NCI-H510A (cell line): ENCODE measurements at places on chromosomes 16 and 17.

DNA sequence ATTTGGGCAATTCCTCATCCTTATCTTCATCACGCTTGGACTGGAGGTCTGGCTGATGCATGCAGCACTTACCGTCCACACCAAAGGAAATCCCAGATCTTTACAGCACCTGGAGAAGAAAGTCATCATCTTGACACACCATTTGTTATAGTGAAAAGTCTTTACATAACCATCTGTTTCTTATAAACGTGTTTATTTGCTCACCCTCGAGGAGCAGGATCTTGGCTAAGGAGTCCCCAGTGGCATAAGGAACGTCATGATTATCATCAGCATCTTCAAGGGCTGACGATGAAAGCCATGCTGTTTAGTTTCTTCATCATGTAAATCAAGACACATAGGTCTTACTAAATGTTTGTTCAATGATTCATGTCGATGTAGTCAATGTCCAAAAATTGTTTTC is 248.8 kb upstream of the ELAC2 start:
- no peak for DNase-seq

DNA sequence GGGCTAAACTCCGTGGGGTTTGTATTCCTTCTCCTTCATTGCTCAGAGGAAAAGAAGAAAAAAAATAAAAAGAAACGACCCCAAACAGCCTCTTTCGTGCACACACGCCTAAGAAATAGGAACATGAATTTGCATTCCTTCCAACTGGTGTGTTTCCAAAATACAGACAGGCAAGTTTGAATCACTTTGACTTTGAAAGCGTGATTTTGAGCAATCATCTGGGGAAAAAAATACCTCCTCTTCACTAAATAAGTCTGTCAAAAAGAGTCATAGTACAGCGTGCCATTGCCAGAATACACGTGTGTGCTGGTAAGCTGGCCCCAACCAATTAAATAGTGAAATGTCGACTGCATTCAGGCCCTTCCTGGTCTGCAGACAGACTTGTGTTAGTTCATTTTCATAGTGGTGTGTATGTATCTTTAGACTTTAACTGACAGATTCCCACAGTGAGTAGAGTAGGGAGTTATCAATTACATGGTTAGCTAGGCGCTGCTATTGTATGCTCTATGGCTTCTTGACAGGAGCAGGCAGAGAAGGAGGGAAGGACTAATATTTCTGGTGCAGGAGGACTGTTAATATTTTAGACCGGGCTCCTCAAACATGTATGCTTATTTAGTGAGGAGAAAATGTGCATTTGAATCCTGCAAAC is 618.3 kb downstream of the MAF start:
- no peak for DNase-seq

DNA sequence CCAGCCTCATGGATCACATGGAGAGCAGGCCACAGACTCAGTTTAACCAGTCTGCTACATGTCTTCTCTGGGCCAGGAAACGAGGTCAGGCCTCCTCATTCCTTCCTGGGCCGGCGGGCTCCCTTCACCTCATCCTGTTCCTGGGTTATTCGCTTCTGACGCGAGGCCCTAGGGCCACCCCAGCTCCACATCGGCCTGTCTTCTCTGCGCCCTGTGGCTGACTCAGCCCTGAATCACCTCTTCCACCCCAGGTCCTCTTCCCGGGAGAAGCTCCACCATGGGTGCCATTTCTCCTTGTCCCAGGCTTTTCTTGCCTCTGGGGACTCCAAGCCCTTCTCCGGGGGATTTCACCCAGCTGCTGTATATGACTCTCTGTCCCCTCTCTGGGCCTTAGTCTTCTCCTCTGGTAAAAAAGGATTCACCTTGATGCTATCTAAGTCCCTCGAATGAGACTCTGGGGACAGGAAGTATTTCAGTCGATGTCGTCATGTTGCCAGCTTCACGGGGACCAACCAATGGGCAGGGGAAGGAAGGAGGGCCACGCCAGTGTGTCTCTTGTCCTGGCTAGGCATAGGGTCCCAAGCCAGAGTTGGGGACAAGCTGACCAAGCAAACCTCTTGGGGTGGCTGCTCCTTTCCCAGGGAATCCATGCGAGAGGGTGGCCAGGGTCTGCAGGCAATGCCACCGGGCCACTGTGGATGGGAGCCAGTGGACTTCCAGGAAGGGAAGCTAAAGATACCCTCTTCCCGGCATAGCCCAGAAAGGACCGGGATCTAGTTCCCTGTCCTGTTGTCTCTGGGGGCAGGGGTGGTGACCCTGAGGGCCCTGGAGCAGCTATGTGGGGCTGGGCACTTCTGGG is 58.7 kb downstream of the SOCS3 start:
- DNase-seq = no peak

GRCh38 chr16:89409161-89409711 is 81.1 kb downstream of the ANKRD11 start:
- no peak for DNase-seq

GRCh38 chr16:84561291-84561690 is 56.6 kb downstream of the COTL1 start:
- no peak for DNase-seq

- DNase-seq = no peak
Observed at GRCh38 chr17:64707050-64707591, 45.0 kb upstream of the SMURF2 start.

DNA sequence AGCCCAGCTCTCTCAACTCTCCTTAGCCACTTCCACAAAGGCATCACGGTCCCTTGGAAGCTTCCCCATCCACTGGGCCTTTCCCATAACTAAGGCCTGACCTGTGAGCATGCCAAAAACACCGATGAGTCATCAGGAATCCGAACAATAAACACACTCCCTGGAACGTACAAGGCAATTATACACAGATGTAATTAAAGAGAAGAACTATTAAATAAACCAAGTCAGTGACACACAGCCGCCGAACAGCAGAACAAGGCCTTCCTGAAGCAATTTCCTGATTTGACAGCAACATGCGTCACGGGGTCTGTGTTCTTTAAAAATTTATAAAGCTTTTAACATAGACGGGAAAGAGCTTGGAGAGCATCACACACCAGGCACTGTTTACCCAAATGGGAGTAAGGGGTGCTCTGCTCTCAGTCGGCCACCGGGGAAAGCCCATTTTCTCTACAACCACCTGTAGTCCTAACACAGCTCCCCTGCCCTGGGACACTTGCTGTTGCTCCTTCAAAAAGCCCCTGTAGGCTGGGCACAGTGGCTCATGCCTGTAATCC is 29.4 kb downstream of the COG7 start:
- DNase-seq = no peak

DNA sequence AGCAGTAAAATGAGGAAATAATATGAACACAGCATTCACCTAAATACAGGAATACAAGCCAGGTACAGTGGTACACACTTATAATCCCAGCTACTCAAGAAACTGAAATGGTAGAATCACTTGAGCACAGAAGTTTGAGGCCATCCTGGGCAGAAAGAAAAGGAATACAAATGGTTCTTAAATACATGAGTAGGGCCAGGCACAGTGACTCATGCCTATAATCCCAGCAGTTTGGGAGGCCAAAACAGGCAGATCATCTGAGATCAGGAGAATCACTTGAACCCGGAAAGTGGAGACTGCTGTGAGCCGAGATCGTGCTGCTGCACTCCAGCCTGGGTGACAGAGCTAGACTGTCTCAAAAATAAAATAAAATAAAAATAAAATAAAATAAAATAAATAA is 23.0 kb upstream of the SMG8 start:
- DNase-seq = no peak

- no peak for DNase-seq
Observed at GRCh38 chr17:79340333-79341221, 266.0 kb downstream of the ENGASE start.

DNA sequence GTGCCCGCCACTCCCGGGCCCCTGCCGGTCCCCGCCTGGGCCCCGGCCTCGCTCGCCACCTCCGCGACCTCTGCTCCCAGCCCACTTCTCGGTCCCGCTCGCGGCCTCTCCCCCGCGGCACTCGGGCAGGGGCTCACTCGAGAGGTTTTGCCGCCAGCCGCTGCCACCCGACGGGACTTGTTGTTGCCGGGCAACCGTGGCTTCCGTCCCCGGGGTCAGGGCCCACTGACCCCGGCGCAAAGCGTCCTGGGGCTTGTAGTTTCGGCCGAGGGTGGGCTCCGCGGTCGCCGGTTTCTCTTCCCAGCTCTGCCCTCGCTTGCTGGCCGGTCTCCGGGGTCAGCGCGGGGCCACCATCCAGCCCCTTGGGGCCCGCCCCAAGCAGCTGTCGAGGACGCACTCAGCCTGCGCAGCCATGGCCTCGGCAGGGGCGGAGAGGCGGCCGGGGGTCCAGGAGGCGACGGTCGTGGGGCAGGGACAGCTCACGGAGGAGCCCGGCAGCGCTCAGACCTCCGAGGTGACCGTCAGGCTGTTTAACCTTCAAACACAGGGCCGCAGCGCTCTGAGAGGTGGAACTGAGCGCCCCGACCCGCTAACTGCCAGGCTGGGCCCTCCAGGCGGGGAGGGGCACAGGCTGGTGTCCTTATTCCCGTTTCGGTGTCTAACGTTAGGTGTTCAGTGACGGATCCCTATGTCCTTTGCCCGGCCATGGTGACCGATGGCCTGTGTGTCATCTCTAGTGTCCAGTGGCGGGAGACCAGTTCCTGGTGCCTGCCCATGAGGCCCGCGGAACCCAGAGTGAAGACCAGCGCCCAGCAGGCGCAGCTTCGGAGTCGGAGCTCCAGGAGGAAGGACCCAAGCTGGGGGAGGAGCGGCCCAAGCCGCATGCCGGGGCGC is at the start of the genes C16orf86 and ENKD1:
Gene C16orf86, plus strand, starts transcription at position 256 of the 894 bp plus-strand sequence. Its CDS starts 157 bp downstream, at position 413.
Gene ENKD1, minus strand, starts transcription at position 192 of the 894 bp plus-strand sequence. CDS start 308 bp downstream, outside the sequence.
- DNase-seq = peak; percentile 36

- DNase-seq = peak; percentile 45
Observed at GRCh38 chr17:31392002-31392855, 754 bp downstream of the RAB11FIP4 start.

GRCh38 chr17:39927929-39928857 is 661 bp downstream of the LRRC3C start:
- DNase-seq = no peak

DNA sequence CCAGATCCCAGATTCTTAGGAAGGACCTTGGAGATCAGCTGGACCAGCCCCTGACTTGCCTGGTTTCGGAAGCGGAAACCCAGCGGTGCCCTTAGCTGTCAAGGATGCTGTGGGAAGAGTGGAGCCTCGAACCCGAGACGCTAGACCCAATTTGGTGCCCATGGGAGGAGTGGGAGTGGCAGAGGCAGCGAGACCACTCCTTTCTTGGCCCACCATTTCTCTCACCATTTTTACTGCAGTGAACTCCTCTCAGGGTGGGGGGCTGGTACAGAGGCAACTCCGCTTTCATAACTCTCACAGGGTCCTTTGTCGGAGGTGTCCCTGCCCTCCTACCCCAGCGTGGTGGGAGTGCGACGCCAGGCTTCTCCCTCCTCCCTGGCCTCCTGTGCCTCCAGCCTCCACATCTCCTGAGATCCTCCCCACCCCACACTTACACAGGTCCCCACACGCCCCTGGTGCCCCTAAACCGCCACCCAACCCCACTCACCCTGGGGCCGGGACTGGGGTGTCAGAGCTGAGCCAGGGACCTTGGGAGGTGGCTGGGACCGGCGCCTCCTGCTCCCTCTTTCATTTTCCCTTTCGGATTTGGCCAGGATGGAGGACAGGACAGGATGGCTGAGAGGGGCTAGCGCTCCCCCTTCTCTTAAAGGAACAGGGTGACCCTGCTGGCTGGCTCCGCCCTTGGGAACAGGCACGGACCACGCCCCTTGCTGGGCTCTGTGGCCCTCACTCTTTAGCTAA is at the start of gene GJD3:
Gene GJD3, minus strand, starts transcription at position 617 of the 741 bp plus-strand sequence. CDS start 922 bp downstream, outside the sequence.
- DNase-seq = no peak

GRCh38 chr17:39105705-39106104 is 45.7 kb downstream of the PLXDC1 start:
- no peak for DNase-seq

GRCh38 chr16:73956587-73957494 is 339.8 kb upstream of the PSMD7 start:
- no peak for DNase-seq

GRCh38 chr17:31593806-31594205 is 202.3 kb downstream of the RAB11FIP4 start:
- DNase-seq = no peak

GRCh38 chr16:75794426-75794825 is 68.1 kb upstream of the CPHXL start:
- no peak for DNase-seq

DNA sequence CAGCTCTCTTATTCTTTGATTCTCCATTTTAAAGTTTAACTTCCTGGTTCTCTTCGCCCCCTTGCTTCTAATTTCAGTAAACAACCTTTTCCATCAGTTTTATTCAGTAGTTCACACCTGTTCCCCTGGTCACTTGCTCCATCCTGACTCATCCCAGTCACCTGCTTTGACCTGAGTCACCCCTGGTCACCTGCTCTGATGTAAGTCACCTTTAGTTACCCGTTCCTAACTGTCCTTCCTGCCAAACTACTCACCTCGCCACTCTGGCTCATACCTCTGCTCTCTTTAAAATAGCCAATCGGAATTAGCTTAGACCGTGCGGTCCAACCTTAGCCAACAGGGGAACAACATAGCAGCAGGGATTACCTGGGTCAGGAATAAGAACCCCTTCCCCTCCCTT is 4.7 kb upstream of the NLRC5 start:
- DNase-seq = no peak

DNA sequence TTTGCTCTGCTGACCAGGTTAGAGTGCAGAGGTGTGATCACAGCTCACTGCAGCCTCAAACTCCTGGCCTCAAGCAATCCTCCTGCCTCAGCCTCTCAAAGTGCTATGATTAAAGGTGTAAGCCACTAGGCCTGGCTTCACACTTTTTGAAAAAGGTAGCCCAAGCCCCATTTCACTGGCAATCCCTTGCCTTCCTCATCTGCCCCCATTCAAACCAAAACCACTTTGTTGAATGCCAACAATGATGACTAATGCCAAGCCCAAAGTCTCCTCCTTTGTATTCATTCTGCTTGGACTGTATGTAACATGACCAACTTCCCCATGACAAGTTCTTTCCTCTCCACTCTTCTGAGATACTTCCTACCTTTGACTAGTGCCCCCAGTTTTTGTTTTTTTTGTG is 33.1 kb downstream of the N4BP1 start:
- DNase-seq = no peak

DNA sequence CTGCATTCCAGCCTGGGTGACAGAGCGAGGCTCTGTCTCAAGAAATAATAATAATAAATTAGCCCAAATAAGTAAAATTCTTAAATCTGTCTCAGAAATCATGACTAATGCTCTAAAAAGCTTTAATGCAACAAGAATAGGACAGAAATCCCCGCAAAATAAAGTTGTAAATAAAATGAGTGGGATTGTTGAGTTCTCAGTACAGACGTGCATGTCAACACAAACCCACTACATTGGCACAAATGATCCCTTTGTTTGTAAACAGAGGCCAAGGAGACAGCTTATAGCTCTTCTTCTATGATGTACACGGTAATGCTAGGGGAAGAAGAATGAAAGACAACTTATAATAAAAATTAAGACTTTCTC is 6.0 kb downstream of the STAT5B start:
- DNase-seq = no peak

- no peak for DNase-seq
Observed at GRCh38 chr17:16880843-16881230, 91.1 kb downstream of the TNFRSF13B start.
